ENCODE measurements at places on chromosomes 4 and X.

GRCh38 chr4:137253949-137254348, 278.3 kb downstream of the PCDH18 start:
- no peak for DNase-seq

- no peak for DNase-seq
These were observed 97.1 kb upstream of the BMPR1B start for GRCh38 chr4:94660614-94661013.

DNA sequence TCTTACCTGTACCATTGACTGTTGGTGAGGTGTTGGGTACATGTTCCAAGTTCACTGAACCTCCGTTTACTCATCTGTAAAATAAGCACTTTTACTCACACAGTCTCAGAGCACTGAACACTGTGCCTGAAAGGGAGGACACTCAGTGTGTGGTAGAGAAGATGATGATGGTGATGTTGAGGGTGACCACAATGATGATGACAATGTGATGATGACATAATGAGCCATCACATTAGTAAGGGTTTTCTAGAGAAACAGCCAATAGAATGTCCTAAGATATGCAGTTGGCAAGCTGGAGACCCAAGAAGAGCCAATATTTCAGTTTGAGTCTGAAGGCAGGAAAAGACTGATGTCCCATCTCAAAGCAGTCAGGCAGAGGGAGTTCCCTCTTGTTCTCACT, 315.4 kb upstream of the IGFBP7 start:
- DNase-seq, result no peak

DNA sequence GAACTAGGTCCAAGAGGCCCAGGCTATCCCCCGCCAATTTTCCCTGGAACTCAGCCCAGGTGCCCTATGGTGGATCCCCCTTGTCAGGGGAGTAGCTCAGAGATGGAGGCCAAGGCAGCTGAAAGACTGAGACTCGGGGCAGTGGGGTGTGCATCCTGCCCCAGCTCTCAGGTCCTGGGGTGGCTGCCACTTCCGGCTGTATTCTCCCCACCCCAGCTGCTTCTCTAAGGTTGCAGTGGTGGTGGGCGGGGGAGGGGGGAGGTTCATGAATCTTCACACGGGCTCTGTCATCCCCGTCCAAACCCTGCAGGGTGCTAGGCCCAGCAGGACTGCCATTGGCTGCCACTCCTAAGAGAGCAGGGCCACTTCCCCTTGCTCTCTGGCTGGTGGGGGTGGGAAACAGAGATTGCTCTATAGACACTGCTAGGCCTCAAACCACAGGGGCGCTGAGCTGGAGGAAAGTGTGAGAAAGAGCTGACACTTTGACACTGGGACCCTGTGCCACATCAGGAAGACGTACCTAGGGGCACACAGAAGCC, 1.5 kb downstream of the SASH3 start:
- DNase-seq, result peak; percentile 57

GRCh38 chr4:38499101-38499500, 164.9 kb upstream of the KLF3 start:
- DNase-seq, result no peak

DNA sequence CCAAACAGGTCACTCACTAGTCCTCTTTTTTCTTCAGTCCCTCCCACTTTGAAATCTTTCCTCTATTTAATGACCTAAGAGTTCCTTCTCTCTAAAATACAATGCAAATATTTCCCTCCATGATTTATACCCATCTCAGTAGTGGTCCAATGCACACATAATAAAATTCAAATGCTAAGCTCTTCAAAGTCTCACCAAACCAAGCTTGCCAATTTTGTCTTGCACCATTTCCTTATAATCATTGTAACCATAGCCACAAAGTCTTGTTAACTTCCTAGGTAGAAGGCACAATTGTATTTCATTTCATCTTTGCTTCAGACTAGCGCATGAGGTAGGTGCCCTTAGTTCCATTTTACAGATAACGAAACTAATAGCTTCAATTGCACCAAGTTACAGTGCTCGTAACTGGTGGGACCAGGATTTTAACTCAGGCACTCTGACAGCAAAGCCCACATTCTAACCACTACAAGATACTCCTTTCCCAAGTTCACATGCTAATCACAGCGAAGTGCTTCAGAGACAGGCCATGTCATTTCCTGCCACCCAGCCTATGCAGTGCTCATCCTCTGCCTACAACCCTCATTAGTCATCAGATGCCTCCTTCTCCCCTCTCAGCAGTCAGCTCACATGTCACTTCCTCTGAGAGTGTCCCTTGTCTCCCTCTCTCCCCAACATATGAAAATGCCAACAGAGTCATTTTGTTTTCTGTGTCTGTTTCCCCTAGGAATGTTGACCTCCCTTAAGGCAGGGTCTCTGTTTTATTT, 66.9 kb upstream of the PPARGC1A start:
- no peak for DNase-seq

Data from activated CD4-positive, alpha-beta T cell treated with anti-CD3 and anti-CD28 coated beads for 4 hours (primary cell).